Fibroblast of skin of left quadriceps (primary cell): ENCODE measurements at places on chromosomes 1 and 21.
A peak's percentile ranks its signal among the peaks of the same experiment; 100 is the strongest.

DNA sequence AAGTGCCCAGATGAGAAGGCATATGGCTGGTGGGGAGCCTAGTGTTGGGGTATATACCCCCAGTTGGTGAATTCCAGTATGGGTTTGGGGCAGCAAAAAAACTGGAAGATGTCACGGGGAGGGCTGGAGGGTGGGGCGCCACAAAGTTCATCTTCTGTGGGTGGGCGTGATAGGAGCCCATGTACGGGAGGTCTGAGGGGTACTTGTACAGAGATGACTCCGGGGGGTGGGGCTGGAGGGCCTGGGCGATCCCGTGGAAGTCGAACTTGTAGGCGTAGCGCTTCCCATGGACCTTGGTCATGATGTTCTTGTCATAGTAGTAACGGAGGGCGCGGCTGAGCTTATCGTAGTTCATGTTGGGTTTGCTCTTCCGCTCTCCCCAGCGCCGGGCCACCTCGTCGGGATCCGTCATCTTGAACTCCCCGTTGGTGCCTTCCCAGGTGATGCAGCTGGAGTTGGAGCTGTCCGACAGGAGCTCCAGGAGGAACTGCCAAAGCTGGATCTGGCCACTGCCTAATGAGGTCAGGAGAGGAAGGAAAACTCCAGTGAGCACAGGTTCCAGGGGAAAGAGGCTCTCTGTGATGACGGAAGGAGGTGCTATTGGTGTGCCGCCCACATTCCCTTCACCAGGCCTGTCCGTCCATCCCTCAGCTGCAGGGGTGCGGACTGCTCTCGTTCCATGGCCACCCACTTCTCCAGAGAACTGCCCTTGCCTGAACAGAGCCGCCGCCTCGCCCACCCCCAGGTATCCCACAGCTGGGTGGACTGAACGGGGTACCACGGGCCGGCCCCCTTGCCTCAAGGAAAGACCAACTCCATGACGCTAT lies 114.7 kb downstream of the ERG start:
- no peak for DNase-seq

- DNase-seq, result no peak
Measured at GRCh38 chr1:17933501-17933900, 174.1 kb upstream of the IGSF21 start.

GRCh38 chr1:149942207-149942606 lies 5.5 kb upstream of the MTMR11 start:
- no peak for DNase-seq

- no peak for DNase-seq
Measured at GRCh38 chr1:54096877-54097240, 43.5 kb downstream of the TCEANC2 start.

DNA sequence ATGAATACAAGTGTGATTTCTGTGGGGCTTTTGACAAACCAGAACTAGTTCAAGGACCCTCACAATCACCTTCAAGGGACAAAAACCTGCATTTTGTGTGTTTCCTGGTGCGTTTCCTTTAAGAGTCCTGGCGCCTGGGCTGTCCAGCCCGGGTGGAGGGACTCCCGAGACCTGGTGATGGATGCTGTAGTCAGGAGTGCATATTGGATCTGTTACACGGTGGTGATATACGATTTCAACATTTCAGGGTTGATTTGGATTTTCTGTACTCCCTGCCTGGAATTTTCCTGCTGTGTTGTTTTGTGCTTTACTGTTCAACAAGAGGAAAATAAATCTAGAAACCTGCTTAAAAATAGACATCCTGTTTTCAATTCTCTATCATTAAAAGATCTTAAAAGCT lies 162.0 kb downstream of the KIF26B start:
- DNase-seq, result no peak

- DNase-seq, result no peak
Measured at GRCh38 chr1:53683986-53684740, 54.8 kb downstream of the GLIS1 start.

DNA sequence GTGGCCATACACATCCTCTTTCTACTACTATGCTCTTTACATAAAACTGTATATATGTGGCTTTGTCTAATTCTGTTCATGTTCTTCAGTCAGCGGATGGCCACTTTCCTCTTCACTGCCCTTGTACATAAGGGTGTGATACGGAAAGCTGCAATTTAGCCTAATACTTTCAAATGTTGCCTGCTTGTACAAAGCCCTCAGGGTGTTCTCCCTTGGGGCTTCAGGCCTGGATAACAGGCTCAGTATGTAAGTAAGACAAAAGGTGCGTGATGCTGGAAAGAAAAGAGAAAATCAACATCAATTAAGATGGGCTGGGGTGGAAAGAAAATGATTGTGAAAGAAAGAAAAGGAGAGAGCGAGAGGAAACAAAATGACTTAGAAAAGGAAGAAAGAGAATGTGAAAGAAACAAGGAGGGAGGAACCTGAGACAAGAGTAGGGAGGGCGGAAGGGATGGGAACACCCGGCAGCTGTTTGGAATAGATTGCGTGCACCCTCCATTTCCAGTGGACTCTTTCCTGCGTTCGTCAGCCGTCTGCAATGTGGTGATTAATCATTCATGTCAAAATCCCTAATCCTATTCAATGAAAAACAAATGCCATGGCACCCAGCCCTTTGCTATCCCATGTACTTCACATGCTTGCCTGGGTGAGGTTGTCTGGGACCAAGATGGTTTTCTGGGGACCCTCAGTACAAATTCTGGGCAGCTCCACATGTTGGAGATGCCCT lies 553.6 kb downstream of the NUF2 start:
- peak; percentile 98 for DNase-seq

DNA sequence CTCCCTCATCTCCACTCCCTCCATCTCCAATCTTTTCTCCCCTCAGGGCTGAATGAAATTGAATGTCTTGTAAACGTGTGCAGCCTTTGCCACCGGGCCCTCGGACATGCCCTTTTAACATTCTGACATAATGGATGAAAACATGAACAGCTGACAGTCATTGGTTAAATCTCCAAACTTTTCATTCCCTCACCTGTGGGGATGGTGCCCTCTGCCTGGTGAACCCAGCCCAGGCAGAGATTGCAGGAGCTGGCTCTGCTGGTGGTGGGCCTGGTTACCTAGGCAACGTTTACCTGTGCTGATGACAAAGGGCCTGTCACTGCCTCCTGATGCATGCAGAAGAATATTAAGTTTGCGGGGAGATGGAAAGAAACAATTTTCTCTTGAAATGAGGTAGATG lies 21.3 kb downstream of the ST6GALNAC3 start:
- no peak for DNase-seq

GRCh38 chr1:38656726-38657125 lies 202.8 kb downstream of the RRAGC start:
- DNase-seq, result no peak

DNA sequence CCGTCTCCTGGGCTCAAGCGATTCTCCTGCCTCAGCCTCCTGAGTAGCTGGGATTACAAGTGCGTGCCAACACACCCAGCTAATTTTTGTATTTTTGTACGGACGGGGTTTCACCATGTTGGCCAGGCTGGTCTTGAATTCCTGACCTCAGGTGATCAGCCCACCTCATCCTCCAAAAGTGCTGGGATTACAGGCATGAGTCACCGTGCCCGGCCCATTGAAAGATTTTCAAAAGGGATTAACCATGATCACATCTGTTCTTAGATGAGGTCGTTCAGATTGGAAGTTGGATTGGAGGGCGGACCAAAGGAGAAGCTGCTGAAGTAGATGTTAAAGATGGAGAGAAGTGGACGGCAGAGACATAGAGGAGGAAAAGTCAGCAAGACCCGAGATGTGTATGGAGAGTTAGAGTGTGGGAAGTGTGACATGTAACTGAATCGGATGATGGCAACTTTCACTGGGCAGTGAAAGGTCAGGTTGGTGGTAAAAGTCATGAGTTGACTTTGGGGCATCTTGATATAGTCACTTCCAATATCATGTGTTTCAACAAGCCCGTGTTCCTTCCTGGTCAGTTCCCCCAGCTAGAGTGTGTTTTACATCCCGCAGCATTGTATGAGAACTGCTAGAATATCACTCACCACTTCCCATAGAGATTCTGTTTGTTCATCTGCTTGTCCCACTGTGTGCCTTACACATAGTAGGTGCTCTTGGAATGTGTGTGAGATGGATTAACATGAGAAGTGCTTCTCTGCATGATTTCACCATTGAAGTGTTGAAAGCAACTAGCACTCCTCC lies 54.4 kb upstream of the TINAGL1 start:
- DNase-seq, result no peak
